Bronchial epithelial cell (primary cell): ENCODE measurements at places on chromosomes 1 and 21. TPM values are rescaled to one million over a fixed set of nuclear protein-coding genes. Genes with fewer than 3 reads are reported as not detected.

DNA sequence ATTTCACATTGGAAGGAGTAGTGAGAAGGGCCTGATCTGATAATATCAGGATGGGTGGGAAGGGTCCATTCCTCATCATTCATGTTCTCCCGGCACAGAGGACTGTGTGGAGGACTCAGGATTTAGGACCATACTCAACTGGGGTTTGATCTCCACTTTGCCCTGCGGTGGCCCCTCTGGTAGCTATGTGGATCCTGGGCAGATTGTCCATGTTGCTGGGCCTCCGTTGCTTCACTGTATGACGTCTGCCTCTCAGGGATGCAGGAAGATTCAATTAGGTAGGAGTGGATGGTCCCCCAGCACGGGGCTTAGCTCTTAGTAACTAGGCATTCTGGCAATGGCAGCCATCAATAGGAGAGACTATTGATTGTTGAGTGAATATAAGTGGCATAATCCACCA, 2.3 kb downstream of the ETS2 start:
- no peak for DNase-seq

- DNase-seq, result no peak
Observed at GRCh38 chr1:186144505-186144904, 230.5 kb downstream of the TPR start.

FAM89A gene
- 8.6 and 10.8 TPM in 2 replicates for total RNA-seq

DNA sequence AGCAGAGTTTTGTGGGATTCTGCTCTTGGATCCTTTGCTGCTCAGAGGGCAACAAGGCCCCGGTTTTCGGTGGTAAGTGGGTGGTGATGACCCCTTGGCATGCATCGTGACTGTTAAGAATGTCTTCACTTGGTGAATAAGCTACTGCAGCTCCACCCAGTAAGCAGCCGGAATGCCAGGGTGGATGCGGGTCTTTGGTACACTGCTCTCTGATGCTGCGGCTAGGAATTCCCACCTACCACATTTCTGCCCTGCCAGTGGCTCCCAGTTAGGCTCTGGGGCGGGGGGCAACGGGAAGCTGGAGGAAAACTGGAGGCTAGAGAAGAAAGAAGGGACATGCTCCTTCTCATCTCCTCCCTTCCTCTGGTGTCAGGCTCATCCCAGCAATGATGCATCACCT, 180.4 kb upstream of the GALNT2 start:
- no peak for DNase-seq

HFM1 gene
- total RNA-seq, result not detected in 2 replicates

DNA sequence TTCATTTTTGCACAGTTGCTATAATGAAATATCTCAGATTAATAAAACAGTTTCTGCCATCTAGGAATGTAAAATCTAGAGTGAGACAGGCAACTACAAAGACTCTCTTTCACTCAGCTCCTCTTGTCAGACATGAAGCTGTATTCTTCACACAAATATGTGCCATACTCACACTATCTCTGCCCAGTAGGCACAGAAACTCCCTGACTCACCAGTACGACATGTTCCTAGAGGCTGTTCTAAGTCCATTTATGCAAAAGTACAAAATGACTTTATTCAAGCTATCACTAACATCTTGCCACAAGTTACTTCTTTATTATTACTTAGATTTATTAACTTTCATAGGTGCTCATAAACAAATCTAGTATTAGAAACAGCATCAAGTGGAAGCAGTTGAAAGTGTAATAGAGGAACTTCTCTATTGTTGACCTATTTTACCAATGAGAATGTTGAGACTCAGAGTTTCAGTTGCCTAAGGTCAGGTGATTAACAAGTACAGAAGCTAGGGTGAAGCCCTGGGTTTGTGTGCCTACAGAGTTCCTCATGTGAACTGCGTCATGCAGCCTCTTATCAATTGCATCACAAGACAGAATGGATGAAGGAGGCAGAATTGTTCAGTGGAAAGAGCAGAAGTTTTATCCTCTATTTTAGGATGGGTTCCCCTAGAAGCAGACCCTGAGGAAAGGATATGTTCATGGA, 98.9 kb downstream of the RGS2 start:
- DNase-seq, result peak; percentile 85

F13B gene
- total RNA-seq, result not detected in 2 replicates

- DNase-seq, result no peak
Observed at GRCh38 chr1:83995649-83996048, 3.3 kb downstream of the TTLL7 start.

GRCh38 chr1:16144325-16145029, 11.4 kb downstream of the EPHA2 start:
- no peak for DNase-seq

- DNase-seq, result no peak
Observed at GRCh38 chr21:26554365-26554764, 18.7 kb downstream of the CYYR1 start.

SPATA46 gene
- not detected in 2 replicates for total RNA-seq

- no peak for DNase-seq
Observed at GRCh38 chr1:115336741-115337140, 1.3 kb downstream of the NGF start.

GRCh38 chr1:7884757-7885156, 31.9 kb upstream of the UTS2 start:
- DNase-seq, result no peak

GRCh38 chr1:107575226-107575625, 389.8 kb downstream of the VAV3 start:
- DNase-seq, result no peak

GRCh38 chr21:27840262-27840661, 873.4 kb upstream of the ADAMTS5 start:
- DNase-seq, result no peak

CYP4A11 gene
- total RNA-seq, result not detected in 2 replicates

DNA sequence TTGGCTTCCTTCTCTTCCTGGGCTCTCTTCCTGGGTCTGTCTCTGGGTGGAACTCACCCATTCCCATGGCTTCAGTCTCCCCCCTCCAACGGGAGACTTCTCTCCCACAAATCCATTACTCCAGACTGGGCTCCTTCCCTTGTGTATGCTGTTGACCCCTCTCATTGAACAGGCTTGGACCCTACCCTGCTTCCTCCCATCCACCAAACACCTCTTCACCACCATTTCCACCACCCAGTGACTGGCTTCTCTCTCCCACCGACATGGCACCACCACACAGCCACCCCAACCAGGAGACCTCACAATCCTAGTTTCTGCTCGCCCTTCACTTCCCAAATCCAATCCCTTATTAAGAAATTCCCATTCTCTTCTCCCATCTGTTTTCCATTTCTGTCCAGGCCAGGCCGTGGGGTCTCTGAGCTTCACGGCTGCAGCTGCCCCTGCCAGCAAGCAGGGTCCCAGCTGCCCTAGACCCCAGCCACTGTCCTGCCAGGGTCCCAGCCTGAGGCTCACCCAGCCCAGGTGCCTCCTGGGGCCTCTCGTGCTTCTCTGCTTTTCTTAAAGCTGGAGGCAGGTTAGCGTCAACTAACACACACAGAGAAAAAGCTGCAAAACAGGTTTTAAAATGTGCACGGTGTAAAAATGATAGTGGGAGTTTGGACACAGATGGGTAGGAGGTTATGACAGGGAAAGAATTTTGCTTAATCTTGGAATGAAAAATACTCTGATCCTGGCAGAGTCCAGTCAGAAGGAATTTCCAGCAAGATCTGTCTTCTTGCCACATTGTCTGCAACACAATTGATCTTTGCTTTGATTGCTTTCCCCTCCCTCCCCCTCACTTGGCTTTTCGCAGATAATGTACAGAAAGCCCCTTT, 383.8 kb upstream of the VAMP3 start:
- DNase-seq, result peak; percentile 32

TEX50 gene
- not detected in 2 replicates for total RNA-seq

DNA sequence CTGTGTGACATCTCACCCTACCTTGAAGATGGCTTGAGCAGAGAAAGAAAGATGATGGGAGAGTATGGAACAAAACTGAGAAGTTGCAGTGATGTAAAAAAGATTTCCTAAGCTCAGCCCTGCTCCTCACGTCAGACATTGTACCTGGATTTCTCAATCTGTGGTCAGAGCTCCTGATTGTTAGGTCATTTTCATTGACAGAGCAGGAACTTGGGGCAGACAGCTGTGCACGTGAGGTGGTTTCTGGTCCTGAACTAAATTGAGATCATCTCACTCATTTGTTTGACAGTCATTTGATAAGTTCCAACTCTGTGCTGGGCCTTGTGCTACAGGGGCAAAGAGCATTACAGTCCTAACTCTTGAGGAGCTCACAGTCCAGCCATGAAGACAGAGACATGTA, 10.2 kb downstream of the TRAF3IP3 start:
- DNase-seq, result no peak

- DNase-seq, result no peak
Observed at GRCh38 chr1:196056966-196057365, 551.3 kb downstream of the KCNT2 start.

ETV3 gene
- total RNA-seq, result 17.1 and 17.9 TPM in 2 replicates
